Daoy (cell line): ENCODE measurements at places on chromosomes 3 and 15. TPM values are rescaled to one million over a fixed set of nuclear protein-coding genes. Genes with fewer than 3 reads are reported as not detected.
A peak's percentile ranks its signal among the peaks of the same experiment; 100 is the strongest.

DNA sequence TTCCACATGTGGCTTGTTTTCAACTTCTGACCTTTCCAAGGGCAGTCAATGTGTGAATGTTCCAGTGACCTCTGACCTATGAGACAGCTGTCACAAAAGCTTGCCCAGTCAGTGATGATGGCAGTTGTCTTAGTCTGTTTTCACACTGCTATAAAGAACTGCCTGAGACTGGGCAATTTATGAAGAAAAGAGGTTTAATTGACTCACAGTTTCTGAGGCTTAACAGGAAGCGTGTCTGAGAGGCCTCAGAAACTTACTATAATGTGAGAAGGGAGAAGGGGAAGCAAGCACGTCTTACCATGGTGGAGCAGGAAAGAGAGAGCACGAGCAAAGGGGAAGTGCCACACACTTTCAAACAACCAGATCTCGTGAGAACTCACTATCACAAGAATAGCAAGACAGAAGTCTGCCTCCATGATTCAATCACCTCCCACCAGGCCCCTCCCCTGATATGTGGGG, 95.6 kb downstream of the ECT2 start:
- DNase-seq = peak; percentile 47

- no peak for DNase-seq
Observed at GRCh38 chr3:14689247-14689980, 14.5 kb downstream of the C3orf20 start.

- peak; percentile 82 for DNase-seq
Observed at GRCh38 chr15:58551764-58552504, 120.1 kb downstream of the LIPC start.

DNA sequence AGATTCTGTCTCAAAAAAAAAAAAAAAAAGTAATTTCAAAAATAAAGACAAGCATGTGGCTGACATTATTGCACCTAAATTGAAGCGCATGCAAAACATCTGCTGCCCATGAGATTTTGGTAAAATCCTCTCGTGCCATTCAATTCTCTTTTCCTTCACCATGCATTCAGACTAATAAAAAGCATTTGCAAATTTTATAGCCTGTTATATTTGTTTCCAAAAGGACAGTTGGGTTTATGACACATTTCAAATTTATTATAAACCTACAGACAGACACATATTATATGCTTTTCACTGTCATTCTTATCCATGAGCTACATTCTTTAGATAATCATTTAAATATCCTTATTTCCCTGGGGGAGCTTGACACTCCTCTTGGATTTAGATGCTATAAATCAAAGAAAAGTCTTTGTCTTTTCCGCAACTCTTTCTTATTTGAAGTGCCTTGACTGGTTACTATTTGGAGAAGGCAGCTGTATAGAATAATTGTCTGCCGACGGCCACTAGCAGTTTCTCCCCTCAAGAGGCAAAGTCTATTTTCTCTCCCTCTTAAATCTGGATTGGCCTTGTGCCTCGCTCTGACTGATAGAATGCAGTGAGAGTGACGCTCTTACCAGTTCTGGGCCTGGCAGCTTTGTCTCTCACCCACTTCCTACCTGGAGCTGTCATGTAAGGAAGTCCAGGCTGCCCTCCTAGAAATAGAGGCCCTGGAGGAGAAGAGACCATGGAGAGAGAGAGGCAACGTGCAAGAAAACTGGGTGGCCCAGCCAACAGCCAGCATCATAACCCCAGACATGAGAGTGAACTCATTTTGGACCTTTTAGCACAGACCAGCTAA, 6.8 kb upstream of the LRIG1 start:
- DNase-seq = no peak

The SRGAP3 gene
- total RNA-seq = 1.9 and 5.0 TPM in 2 replicates

The CCRL2 gene
- total RNA-seq = 0.29 TPM in 1 of 2 replicates, not detected in the other

- no peak for DNase-seq
Observed at GRCh38 chr3:195884691-195885035, 23.7 kb downstream of the TNK2 start.

DNA sequence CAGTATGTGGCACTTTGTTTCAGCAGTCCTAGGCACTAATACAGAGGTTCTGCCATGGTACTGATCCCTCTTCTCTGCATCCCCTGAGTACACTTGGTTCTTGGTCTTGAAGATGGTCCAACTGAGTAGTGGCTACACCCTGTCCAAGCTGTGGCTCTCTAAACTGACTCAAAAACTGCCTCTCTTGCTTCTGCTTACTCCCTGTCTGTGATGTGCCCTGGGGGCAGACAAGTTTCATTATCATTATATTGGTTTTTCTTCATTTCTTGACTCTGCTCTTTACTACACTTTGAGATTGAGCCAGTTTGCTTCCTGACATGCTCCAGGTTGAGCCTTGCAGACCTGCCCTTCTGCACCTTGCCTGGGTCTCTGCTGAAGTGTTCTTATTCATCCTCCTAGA, 18.9 kb upstream of the ST3GAL6 start:
- DNase-seq = no peak

The FHIT gene
- not detected in 2 replicates for total RNA-seq

DNA sequence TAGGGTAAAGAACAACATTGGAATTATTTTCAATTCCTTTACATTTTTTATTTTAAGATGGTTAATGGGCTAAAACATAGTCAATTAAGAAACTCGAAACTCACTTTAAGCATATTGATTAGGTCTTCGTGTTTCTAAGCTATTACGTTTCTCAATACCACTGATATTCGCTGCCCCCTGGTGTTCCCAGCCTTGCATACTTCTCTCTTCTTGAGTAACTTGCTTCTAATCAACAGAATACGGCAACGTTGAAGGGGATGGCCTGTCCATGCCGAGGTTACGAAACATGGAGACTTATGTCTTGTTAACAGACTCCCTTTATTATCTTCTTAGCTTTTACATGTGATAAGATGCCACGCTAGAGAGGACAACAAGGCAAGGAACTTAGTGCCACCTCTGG, 43.6 kb downstream of the ROBO1 start:
- no peak for DNase-seq

DNA sequence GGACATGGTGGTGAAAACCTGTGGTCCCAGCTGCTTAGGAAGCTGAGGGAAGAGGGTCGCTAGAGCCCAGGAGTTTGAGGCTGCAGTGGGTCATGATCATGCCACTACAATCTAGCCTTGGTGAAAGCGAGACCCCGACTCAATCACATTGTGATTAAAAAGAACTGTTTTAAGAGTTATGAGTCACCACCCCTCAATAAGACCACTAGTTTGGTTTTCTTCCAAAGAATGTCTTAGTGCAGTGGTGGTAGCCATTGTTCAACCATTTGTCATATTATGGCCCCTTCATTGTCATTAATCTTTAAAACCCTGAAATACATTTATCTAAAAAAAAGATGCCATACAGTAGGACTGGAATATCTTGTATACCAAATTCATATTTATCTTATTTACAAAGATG, 48.8 kb downstream of the BLM start:
- no peak for DNase-seq

The HCN4 gene
- 0.09 TPM in 1 of 2 replicates, not detected in the other for total RNA-seq

DNA sequence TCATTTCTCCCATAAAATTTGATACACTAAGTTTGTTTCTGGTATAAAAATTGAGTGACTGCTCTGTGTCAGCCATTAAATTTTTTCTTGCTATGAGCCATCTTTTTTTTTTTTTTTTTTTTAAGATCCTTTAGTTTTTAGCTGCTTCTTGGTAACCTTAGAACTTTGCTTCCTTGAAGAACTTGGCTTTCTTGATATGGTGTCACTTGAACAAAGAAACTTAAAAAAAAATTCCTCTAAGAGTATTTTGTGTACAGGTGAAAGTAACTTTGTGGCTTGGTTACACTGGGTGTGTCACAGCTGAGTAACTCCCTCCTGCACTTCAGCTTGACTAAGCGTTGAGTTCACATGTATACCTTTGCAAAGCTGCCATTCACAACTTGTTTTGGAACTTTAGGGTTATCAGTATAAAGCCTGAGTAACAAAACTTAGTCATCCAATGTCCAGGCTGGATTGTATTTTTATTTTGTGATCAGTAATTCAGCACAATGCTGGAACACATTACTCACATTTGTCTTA, 6.5 kb downstream of the CHD2 start:
- DNase-seq = peak; percentile 79

DNA sequence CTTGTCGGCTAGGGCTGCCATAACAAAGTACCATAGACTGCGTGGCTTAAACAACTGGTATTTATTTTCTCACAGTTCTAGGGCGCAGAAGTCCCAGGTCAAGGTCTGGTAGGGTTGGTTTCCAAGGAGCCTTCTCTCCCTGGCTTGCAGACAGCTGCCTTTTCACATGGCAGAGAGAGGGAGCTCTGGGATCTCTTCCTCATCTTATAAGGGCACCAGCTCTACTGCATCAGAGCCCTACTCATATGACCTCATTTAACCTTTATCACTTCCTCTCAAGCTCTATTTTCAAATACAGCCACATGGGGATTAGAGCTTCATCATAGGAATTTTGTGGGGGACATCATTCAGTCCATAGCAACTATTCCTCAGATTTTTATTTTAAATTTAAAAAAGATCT, 17.6 kb upstream of the PAQR9 start:
- DNase-seq = no peak

The PRR23C gene
- total RNA-seq = not detected in 2 replicates

The HESX1 gene
- 0.11 TPM in 1 of 2 replicates, not detected in the other for total RNA-seq

DNA sequence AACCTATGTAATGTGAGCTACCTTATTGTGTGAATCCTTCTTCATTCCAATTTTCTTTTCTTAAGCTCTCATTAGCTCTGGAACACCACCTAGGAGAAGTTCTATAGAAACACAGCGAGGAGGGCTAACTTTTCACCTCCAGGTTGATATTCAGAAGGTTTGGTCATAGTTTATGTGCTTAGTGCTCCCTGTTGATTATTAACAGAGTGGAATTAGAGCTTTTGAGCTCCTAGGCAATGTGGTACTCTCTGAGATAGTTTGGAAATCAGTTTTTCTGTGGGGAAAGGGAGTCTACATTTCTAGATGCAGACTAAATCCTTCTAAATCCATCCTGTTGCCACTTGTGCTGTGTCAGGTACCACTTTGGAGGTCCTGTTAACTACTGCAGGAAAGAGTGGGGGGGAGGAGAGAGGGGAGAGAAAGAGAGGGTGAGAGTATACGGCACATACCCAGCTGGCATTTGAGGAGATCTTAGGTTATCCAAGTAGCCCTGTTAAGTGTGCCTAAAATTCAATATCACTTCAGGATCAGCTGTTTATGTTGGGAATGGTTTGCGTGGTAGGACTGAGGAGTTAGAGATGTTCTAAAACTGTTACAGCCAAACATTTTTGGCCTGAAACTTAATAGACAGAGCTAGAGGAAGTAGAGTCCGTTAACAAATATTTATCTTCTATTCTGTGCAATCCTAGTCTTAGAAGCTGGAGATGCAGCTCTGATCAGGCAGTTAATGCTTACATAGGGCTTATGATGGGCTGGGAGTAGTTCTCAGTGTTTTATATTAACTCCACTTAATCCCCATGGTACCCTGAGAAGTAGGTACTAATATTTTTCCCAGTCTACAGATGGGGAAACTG, 117.5 kb upstream of the PROK2 start:
- no peak for DNase-seq

The TTLL3 gene
- total RNA-seq = 0.68 and 1.6 TPM in 2 replicates

DNA sequence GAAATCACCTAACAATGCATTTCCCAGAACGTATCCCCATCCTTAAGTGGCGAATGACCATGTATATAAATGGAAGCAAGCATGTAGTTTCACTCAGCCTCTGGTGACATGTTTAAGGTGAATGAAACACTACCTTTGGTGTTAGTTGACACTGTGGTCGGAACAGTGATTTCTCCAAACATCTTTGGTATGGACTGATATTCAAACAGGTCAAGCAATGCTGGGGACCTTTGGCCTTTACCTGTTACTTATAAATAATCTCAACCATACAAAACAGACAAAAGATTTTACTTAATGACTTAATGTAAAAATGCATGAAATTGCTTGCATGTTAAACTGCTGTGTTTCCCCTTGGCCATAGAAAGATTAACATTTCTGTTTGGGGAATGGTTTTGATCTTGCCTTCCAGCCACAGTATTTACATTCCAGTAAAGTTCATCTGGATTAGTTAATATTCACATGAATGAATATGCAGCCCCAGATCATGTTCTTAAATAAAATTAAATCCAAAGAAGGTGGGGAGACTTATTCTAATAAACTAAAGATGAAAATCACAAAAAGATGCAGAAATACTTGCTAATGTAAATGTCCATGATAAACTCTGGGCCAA, 74.4 kb upstream of the HES1 start:
- no peak for DNase-seq

- DNase-seq = no peak
Observed at GRCh38 chr3:85678713-85679112, 719.9 kb downstream of the CADM2 start.

The DHFR2 gene
- 2.5 and 3.5 TPM in 2 replicates for total RNA-seq

- DNase-seq = no peak
Observed at GRCh38 chr15:75835990-75836958, 7.0 kb upstream of the UBE2Q2 start.

DNA sequence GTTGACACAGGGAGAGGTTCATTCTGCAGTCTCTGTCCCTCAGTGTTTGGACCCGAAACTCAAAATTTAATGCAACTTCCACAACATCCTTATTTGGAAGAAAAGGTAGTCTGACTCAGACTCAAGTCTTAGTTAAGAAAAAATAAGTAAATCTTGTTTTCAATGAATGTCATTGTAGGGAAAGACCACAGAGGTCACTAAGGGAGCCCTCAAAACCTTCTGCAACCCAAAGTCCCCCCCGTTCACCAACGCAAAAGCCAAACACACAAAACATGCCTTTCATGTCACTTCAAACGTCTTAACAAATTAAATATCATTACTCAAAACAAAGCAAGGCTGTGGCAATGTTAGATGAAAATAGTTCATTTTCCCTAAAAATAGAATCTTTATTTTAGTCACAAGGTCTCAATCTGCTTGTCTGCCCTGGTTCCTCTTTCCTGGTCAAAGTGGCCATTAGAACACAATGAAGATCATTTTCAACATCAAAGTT, 20.9 kb upstream of the SSUH2 start:
- no peak for DNase-seq

- DNase-seq = no peak
Observed at GRCh38 chr3:53668872-53669271, 174.5 kb downstream of the CACNA1D start.

The CHRM5 gene
- total RNA-seq = 0.36 TPM in 1 of 2 replicates, not detected in the other

The ATP13A4 gene
- total RNA-seq = not detected in 2 replicates

The EPHA6 gene
- total RNA-seq = not detected in 2 replicates

DNA sequence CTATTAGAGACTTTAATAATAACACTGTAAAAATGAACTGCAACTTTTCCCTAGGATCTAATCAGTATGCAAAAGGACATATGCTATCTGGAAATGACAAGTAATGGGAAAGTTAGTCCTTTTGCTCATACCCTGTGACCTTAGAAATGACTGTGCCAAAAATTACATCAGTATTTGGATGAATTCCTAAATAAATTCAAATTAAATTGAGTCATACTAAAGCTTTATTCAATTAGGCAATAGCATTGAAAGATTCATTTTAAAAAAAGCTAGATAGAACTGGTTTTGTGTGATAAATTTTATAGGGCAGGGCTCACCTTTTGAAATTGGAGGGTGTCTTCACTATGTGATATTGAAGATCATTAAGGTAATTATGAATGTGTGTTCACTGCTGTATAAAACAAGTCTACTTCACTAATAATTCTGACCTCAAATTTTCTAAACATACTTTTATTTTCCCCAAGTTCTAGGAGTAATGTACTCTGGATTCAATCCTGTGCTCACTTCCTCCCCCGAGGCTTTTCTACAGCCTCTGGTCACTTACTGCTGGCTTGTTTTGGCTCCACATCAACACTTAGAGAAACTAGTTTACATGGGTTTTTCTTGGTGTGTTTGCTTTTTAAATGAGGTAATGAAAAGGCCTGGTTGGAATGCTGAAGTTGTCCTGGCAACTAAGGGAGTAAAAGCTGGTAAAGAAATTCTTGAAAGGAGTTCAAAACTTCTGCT, 44.4 kb upstream of the SPTSSB start:
- peak; percentile 78 for DNase-seq

GRCh38 chr3:15287565-15288330, 44.6 kb downstream of the SH3BP5 start:
- no peak for DNase-seq

The IL17RC gene
- total RNA-seq = 6.7 and 9.5 TPM in 2 replicates
